ENCODE measurements at places on chromosomes 2 and 18.

DNA sequence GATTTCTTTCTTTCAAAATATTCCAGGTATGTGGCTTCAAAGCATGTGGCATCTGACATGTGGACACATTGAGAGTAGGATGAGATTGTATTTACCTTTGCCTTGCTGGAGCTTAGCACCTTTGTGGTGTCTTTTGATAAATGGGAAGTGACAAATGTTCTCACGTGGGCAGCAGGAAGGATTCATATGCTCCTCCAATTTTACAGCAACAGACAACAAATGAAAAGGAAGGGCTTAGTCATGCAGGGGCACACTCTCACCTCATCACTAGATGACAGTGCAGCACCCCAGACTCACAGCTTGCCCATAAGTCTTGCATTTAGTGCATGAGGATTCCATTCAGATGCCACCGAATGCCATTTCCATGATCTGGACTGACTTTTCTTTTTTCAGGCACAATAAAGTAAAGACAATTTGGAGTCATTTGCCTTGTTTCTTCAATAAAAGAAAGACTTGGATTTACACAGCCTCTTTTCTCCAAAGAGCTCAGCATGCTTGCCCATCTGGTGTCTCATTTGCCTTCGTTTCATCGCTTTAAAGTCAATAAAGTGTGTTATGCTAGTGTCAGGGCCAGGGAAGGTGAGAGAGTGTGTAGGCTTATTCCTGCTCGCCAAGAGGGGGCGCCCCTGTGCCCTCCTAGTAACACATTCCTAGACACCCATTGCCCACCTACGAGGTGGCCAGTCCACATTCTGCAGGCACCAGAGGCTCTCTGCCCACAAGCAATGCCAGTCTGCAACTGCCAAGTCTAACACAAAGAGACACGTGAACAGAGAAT lies 39.6 kb upstream of the DAPL1 start:
- DNase-seq: no peak

DNA sequence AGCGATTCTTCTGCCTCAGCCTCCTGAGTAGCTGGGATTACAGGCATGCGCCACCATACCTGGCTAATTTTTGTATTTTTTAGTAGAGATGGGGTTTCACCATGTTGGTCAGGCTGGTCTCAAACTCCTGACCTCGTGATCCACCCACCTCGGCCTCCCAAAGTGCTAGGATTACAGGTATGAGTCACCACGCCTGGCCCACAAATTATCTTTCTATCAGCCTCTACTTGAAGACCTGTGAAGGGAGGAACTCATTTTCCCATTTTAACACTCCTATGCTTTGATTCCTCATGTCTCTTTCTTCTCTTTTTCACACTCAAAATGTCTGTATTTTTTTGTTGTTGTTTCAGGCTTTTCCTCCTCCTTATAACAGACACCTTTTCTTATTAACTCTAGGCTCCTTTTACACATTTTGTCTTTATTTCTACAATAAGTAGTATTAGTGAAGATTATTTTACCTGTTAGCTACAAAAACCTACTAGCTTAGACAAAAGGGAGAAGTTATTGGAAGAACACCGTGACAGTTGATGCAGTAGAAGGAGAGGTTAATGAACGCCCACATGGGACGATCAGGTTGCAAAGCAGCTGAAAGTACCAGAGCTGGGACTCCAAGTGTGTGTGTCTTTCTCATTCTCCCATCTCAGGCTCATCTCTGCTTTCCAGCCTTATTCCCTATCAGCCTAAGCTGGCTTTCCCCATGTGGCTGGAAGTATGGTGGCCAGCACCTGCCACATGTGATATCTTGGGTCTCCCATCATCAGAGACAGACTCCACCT lies 97.6 kb upstream of the AGAP1 start:
- no peak for DNase-seq

GRCh38 chr2:128275498-128276045 lies 43.1 kb downstream of the HS6ST1 start:
- no peak for DNase-seq

- DNase-seq: peak; percentile 1
Measured at GRCh38 chr18:80183273-80184050, 63.9 kb downstream of the PARD6G start.

DNA sequence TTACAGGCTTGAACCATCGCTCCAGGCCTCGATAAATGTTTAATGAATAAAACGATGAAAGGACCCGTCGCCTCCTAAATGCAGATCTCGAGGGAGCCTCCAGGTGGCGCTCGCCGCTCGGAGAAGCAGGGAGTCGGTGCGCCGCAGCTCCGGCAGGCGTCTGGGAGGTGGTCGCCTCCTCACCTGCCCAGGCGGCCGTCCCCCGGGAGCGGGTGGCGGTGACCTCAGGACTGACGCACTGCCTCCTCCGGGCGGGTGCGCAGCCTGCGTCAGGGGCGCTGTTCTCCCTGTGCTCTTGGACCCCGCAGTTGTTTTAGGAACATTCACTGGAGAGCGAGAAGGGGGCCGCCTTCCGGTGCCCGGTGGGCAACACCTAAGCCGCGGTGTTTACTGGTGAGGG lies 38.6 kb upstream of the POLE4 start:
- peak; percentile 76 for DNase-seq

DNA sequence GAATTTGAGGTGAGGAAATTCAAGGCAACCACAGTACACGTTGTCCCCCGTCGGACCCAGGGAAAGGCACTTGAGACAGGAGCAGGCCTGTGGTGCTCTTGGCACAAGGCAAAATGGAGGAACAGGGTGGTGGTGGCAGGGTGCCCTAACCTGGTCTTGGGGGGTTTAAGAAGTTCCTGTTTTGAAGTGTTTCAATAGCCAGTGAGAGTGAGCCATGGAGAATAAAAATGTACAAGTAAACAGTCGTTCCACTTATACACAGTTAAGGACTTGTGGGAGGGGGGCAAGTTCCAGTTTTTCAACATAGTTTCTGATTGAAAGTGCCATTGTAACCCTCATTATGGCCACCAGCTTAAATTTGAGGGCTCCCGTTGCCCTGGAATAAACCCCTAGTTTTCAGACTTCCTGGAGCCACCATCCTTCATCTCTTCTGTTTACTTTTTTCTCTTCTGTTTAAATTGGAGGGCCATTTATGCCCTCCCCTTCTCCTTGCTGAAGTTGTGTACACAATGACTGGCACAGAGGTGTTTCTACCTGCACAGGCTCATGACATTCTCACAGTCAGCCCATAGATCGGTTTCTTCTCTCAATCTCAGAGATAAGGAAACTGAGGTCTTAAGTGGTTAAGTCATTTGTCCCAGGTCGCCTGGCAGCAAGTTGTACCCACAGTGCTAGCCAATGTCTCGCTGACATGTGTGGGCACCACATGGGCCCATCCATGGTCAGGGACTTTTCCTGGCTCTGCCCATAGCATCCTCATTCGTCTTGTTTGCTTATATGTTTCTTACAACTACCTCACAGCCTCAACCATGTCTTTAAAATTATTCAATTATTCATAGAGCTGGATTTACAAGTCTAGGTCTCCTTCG lies 66.0 kb upstream of the ST3GAL5 start:
- no peak for DNase-seq

- DNase-seq: no peak
Measured at GRCh38 chr2:225090746-225091145, 48.5 kb upstream of the DOCK10 start.

- DNase-seq: no peak
Measured at GRCh38 chr2:29401994-29402393, 286.8 kb downstream of the CLIP4 start.

DNA sequence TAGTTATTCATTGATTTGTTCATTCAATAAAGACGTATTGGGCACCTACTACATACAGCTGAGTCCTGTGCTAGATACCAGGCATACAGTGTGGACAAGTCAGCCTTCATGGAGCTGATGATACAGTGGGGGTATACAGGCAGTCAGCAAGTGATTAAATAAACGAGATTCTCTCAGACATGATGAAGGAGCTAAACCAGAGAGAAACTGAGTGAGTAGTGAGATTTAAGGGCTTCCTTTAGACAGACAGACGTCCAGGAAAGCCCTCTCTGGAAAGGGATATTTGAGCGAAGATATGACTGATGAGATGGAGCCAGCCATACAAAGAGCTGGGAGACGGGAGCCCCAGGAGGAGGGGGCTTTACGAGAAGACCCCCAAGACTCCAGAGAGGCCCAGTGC lies 122.6 kb upstream of the MYCN start:
- DNase-seq: no peak

DNA sequence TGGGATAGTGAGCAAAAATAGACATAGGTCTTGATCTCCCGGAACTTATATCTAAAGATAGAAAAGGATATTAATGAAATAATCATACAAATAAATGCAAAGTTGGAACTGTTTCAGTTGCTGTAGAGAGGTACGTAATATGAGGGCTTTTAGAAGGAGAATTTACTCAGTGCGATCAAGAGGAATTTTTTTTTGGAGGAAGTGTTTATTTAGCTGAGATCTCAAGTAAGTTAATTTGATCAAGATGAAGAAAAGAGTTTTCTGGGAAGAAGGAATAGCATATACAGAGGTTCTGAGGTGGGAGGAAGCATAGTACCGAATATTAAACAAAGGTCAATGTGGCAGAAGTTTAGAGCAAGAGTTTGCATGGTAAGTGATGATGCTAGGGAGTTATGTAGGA lies 11.3 kb downstream of the MBD5 start:
- no peak for DNase-seq

- DNase-seq: no peak
Measured at GRCh38 chr2:153558247-153558646, 79.7 kb upstream of the RPRM start.

- DNase-seq: no peak
Measured at GRCh38 chr18:33135951-33136660, 304.4 kb downstream of the CCDC178 start.

DNA sequence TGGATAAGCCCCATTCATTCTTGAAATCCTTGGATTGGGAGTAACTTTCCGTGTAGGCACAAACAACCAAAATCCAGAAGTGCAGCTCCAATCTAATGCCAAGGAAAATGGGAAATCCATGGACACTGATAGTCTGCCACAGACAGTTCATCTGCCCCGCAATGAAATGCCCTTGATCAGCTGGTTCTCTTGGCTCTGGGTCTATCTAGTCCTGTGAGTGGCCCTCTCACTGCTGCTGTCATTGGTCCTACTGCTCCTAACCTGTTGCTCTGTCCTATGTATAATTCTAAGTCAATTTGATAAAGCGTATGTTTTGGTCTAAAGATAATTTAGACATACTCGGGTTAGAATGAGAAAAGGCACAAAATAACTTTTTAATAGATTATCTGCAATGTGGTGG lies 13.7 kb upstream of the TMEM182 start:
- no peak for DNase-seq

GRCh38 chr2:73266061-73266901 lies 18.0 kb downstream of the FBXO41 start:
- no peak for DNase-seq

GRCh38 chr2:218406949-218407618 lies 7.4 kb downstream of the CTDSP1 start:
- DNase-seq: peak; percentile 74

GRCh38 chr2:240461471-240462072 lies 26.1 kb downstream of the GPC1 start:
- no peak for DNase-seq

GRCh38 chr2:9799011-9799596 lies 44.2 kb upstream of the TAF1B start:
- DNase-seq: peak; percentile 27

DNA sequence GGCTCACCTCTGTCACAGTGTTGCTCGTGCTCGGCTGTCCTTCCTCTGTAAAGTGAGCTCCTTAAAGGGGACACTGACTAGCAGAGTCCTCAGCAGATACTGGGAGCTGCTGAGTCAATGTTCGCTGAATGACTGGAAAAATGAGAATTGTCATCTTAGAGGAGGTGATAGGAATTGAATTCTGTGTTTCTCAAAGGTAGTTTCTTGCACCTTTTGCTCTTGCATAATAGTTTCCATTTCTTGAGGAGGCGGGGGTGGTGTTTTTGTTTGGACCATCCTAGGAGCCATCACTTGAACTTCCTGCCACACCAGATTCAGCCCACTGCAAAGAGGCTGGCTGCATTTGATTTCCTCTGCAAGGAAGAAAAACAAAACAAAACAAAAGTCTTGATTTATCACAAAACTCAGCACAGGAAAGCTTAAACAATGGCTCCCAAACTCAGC lies 11.4 kb upstream of the RFX8 start:
- DNase-seq: peak; percentile 44

- no peak for DNase-seq
Measured at GRCh38 chr18:11322716-11323115, 173.3 kb upstream of the PIEZO2 start.

DNA sequence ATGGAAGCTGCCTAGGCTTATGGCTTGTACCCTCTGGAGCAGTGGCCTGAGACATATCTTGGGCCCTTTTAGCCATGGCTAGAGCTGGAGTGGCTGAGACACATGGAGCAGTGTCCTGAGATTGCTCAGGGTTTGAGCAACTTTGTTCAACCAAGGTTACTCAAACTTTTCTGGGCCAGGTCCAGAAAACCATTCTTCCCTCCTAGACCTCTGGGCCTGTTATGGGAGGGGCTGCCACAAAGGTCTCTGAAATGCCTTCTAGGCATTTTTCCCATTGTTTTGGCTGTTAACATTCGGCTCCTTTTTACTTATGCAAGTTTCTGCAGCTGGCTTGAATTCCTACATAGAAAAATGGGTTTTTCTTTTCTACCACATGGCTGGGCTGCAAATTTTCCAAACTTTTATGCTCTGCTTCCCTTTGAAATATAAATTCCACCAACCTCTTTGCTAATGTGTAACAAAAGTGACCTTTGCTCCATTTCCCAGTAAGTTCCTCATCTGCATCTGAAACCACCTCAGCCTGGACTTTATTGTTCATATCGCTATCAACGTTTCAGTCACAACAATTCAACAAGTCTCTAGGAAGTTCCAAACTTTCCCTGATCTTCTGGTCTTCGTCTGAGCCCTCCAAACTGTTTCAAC lies 84.9 kb upstream of the MAP4K3 start:
- no peak for DNase-seq
